T-helper 1 cell (primary cell): ENCODE measurements at places on chromosomes 12 and 14.

DNA sequence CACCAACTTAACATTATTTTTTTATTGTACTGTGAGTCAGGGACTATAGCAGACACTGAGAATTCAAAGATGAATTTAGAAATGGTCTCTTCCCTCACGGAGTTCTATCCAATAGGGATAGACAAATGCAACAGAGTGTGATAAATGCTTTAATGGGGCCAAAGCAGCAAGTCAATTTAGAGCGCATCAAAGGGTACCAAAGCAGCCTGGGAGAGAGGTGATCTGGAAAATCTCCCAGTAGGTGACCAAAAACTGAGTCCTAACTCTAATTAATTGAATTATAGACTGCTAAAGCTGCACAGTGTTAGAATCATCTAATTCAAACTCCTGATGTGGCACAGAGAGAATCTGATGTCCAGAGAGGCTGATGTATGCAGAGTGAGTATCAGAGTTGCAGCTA, 2.6 kb downstream of the LIN7A start:
- no peak for DNase-seq

DNA sequence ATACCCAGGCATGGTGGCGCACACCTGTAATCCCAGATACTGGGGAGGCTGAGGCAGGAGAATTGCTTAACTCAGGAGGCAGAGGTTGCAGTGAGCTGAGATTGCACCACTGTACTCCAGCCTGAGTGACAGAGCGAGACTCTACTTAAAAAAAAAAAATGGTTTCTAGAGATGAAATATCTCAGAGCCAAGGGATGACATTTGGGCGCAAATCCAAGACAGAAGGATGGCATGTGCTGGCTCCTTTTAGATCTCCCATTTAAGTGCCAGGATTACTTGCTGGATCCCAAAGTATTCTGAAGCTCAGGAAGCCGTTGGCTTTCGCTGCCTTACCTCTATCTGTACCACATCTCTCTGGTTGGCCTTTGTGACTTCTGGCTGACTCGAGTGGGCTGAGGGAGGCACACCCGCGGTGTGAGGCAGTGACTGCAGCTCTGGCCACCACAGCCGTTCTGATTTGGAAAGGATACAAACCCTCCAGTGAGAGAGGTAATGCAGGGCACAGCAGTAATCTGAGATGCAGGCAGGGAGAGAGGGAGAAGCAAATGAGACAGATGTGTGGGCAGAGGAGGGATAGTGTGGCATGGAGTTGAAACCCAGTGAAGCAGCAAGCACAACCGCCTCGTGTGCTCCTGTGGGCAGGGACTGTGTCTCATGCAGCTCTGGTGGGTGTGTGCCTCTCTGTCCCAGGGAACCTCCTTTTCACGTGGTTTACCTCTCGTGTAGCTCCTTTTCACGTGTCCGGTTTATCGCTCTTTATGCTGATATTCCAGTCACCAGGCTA, 4.9 kb downstream of the B4GALNT3 start:
- no peak for DNase-seq

DNA sequence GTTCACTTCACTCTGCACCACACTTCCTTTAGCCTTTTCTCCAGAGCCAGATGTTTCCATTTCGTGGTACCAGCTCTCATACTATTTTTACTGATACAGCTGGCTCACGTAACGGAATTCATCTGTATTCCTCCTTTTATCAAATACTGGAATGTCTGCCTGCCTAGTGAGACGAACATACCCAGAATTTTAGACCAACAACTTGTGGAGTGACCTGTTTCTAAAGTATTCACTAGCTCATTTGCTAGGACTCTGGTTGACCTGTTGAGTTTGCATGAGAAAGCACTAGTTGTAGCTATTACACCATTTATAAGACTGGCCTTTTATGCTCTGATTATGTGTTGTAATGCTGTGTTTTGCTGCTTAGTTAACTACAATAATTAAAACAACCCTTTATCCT, 22.6 kb downstream of the KCNA5 start:
- DNase-seq = no peak

DNA sequence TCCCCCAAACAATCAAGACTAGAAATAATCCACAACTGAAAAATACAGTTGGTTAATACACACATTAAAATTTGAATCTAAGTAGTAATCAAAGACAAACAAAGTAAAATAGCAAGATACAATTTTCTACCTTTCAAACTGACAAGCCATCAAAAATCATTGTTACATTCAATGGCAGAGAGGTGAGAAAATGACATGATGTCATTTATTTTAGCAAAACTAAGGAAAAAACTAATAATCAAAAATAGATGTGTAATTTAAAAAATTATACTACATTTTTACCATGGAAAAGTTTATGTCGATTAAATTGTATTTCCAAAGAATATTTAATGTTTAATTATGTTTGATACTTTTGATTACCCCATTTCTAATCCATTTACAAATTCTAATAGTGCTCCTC, 59.7 kb downstream of the NOVA1 start:
- DNase-seq = no peak

GRCh38 chr12:112111931-112112330, 3.3 kb upstream of the NAA25 start:
- DNase-seq = no peak

GRCh38 chr12:109345428-109345827, 2.3 kb upstream of the MYO1H start:
- DNase-seq = no peak

DNA sequence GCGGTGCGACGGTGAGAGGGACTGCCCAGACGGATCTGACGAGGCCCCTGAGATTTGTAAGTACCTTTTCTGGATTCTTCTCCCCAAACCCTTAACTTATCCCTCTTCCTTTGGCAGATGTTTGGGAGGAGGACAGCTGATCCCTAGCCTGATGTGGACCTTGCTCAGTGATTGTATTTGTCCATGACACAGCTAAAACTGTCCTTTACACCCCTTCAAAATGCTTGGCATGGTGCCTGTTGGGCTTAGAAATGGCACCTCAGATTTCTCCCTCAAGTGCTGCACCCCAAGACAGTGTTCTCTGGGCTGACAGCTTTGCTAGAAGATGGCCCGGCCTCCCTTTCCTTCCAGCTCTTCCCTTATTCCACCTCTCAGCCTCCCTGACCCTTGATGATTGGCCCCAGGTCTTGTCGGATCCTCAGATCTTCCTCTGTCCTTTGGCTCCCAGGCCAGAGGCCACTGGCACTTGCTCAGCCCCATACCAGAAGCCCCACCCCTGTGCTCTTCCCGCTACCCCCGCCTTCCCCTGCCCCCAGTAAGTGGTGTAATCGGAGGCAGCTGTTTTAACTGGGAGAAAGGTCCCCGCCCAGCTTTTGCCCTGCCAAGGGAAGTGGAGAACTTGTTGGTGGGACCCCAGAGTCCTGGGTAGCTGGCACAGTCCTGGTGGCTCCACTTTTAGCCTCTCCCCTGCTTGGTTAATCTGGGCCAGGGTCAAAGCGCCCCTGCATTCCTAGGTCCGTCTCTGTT, 8.7 kb downstream of the LRP1-AS start:
- DNase-seq = no peak

- DNase-seq = no peak
Observed at GRCh38 chr12:110015132-110015531, 15.9 kb downstream of the ANKRD13A start.

DNA sequence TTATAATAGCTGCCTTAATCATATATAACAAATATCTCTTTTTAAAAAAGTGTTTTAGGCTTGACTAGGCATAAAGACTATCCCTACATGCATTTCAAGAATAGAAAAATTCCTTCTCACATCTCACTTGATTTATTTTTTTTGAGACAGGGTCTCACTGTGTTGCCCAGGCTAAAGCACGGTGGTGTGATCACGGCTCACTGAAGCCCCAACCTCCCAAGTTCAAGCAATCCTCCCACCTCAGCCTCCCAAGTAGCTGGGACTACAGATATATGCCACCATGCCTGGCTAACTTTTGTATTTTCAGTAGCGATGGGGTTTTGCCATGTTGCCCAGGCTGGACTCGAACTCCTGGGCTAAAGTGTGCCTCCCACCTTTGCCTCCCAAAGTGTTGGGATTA, 59.4 kb downstream of the WDHD1 start:
- no peak for DNase-seq
